ENCODE measurements at places on chromosomes 1 and 21. TPM values are rescaled to one million over a fixed set of nuclear protein-coding genes. Genes with fewer than 3 reads are reported as not detected.

- DNase-seq: peak; percentile 22
Measured at GRCh38 chr1:235864931-235865525, 1.7 kb downstream of the LYST start.

DNA sequence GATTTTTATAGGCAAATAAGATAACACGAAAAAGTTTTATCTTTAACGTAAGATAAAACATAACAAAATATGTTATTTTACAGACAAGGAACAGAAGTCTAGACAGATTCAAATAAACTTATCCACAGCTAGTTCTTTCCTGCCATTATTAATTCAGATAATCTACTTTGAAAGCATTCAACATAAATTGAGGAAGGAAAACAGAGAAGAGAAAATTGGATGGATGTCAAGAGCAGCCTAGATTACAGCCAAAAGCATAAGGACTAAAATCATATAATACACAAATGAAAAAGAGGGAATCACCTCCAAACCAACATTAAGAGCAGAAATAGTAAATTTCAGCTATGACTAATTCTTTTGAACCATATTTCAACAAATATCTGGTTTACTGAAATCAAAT, 15.5 kb downstream of the TRIM33 start:
- no peak for DNase-seq

DNA sequence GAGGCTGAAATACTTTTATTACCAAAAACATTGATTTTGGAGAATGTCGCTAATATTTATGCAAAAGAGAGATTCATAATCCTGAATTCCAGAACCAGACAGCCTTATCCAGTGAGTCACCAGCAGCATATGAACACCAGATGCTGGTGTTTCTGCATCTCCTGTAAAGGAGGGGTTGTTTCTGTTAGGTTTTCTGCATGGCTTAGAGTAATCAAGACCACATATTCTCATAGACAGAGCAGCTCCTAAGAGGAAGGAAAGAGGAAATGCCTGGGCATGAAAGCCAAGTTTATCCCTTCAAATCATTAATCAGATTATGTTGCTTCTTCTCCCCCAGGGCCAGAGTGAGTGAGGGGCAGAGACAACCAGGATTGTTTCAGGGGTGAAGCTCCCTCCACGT, 86.2 kb downstream of the NGF start:
- DNase-seq: peak; percentile 37

GRCh38 chr1:56301791-56302190, 277.6 kb downstream of the PLPP3 start:
- DNase-seq: no peak

GRCh38 chr21:29130270-29130969, at the start of gene MAP3K7CL:
TSS of gene MAP3K7CL (plus strand) at chr21:29130644. CDS start at chr21:29133345, 2,701 bp downstream.
- no peak for DNase-seq

DNA sequence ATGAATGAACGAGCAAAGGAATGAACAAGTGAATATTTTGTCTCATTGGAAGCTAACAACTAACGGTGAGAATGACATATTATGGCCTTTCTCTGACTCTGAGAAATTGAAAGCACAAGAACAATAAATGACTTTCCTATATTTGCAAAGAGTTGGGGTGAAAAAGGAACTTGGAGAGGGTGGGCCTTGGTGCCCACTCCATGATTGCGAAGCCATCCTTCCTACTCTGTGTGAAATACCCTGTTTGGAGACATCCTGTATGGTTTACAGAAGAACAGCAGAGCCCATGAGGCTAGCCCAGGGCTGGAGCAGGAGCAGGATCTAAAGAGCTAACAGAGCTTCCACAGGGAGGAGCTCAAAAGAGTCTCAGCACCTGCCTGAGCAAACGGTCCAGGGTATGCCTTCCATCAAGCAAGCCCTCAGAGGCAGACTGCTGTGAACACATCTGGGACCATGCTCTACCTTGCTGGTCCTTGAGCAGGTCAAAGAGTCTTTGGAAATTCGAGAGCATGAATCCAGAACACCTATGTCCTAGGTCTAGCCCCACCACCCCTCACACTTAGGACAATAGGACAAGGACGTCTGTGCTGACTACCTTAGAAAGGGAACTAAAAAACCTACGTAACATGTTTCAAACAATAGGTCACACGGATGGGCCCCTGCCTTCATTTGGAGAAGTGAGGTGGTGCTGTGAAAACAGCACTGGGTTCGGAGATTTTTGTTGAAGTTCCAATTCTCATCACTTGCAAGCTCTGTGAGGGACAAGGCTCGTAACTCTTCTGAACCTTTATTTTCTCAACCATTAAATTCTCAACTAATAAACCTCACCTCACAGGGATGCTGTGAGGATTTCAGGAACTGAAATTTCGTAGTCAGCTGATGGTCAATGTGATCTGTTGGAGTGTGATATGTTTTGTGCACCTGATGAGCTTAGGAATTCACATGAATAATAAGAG, 377.4 kb downstream of the RRAGC start:
- no peak for DNase-seq

Gene EPHA8
- not detected for polyA plus RNA-seq

Gene MAP3K21
- 3.2 TPM for polyA plus RNA-seq

Gene CEP85
- 6.4 TPM for polyA plus RNA-seq
